Spinal cord (tissue), 10 donors: ENCODE measurements at places on chromosomes 3 and 15.

- no peak for DNase-seq
These were observed 60.9 kb downstream of the MORC1 start for GRCh38 chr3:109057056-109057455.

DNA sequence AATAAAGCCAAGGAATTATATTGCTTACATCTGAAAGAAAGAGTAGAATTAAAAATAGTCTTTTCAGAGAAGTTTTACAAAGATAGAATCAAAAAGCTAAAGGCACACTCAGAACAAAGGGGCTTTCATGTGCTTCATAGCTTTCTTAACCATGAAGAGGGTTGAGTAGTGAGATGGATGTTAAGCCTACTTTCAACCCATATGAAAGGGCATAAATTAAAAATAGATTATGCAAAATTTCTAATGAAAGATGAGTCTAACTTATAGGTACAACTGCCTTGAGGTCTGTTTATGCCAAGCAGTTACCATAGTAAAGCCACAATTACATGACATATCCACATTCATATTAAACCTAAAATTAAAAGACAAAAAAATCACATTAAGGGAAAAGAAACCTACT is 223.3 kb upstream of the ARHGEF26 start:
- DNase-seq: no peak

GRCh38 chr3:102827386-102827785 is 392.6 kb downstream of the ZPLD1 start:
- no peak for DNase-seq

GRCh38 chr3:105661461-105661860 is 207.4 kb downstream of the CBLB start:
- no peak for DNase-seq

DNA sequence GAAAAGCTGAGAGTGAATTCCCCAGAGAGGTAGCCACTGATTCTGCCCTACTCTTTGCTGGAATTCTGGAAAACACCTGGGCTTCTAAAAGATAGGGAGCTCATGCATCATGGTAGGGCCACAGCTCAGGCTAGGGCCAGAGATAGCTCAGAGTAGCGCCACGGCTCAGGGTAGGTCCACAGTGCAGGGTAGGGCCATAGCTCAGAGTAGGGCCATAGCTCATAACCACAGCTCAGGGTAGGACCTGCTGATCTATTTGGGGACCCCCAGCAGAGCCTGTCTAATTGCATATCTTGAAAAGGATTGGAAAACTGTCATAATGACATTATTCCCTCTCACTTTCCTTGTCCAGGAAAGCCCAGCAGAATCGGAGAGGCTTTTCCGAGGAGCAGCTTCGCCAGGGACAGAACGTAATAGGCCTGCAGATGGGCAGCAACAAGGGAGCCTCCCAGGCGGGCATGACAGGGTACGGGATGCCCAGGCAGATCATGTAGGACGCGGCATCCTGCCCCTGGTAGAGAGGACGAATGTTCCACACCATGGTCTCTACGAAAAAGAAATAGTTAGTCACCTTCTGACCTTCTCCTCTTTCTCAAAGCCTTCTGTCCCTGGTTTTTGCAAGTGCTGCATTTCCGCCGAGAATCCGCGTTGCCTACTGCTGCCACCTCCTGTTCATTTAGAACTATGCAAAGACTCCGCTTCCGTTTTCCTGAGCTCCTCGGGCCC is 14.5 kb downstream of the TAGLN3 start:
- DNase-seq: peak; percentile 88

DNA sequence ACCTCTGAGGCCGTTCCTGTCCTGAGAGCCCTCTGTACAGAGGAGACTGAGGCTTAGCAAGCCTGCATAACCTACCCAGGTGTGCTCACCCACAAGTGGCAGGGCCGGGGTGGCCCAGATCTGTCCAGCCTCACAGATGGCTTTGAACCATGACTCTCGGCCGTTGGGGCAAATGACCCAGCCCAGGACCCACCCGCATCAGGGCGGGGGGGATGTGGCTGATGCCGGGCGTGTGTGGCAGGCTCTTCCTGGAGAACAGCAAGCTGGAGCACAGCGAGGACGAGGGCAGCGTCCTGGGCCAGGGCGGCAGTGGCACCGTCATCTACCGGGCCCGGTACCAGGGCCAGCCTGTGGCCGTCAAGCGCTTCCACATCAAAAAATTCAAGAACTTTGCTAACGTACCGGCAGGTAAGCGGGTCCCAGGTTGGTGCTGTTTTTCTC is 133.5 kb downstream of the LRRK1 start:
- no peak for DNase-seq

DNA sequence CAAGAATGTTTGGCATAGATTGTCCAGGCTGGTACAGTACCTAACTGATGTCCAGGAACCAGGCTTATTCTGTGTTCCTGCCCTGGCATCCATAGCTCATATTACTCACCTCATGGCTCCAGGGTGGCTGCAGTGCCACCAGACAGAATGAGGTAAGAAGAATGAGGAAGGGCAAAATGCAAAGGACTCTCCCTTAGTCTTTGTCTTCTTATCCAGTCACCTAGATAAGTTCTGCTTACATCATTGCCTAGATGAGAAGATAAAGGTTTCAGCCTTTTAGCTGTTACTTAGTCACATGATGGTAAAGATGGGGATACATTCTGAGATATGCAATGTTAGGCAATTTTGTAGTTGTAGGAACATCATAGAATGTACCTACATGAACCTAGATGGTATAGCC is 45.8 kb downstream of the CHP1 start:
- no peak for DNase-seq

DNA sequence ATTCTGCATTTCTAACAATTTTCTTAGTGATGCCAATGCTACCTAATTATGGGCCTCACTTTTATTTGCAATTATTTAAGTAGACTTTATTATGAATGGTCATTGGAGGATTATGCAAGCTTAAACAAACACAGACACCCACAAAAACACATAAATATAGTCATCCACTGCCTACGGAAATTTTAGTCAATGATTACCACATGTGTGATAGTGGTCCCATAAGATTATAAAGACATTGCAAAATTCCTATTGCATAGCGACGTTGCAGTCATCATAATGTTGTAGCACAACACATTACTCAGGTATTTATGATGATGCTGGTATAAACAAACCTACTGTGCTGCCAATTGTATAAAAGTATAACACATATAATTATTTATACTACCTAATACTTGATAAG is 247.8 kb upstream of the ALCAM start:
- no peak for DNase-seq

DNA sequence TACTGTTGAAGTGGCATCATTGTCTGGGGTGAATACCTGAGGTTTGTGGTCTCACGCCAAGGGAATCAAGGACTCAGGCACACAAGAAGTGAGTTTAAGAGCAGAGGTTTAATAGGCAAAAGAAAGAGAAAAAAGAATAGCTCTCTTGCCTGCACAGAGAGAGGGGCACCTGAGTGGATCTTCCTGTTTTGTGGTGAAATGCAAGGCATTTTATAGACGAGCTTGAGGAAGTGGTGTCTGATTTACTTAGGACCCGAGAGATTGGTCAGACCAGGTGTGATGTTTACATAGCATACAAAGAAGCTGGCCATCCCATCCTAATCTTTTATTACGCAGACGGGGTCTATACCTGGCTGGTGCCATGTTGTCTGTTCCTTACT is 13.2 kb downstream of the CCR5 start:
- no peak for DNase-seq

- DNase-seq: no peak
These were observed 25.9 kb downstream of the SMAD3 start for GRCh38 chr15:67091071-67091979.

DNA sequence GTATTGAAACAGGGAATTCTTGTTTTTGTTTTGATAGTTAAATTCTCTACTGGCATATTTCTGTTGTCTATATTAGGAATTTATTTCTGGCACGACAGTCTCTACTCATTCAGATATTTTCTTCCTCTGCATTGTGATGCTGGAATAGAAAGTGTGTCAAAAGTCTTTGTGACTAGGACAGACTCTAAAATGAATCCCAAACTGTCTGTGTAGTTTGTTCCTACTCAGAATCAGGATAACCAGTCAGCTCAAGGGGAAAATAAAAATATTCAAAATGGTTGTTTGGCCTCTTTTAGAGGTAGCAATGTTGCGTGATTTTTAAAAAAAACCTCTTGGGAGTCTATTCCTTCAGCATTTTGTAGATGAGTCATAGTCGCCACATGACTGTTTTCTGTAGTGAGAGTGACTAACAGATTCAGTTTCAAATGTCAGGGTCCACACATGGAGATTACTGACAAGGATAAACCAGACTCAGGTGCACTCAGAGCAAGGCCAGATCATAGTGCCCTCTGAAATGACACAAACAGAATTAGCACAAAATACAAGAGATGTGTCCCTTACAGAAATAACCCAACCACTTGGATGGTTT is 13.1 kb downstream of the SLC7A14 start:
- DNase-seq: no peak

- no peak for DNase-seq
These were observed 110.1 kb upstream of the LMOD3 start for GRCh38 chr3:69232482-69232881.

- no peak for DNase-seq
These were observed 36.8 kb downstream of the KLHL6 start for GRCh38 chr3:183518491-183519251.

DNA sequence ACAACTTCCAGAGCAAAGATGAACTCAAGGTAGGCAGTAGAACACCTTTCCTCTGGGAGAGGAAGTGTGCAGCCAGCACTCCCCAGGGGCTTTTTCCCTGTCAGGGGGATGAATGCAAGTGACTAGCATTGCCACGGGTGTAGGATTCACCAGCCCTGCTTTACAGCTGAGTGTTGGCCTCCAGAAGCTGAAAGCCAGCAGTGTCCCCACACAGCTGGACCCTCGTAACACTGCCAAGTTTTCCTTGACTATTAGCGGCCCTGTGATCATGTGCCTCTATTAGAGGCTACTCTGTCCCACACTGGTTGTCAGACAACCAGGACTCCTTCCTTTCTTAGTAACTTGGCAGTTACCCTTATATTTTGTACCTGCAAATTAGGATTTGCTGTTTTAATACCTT is 104.9 kb upstream of the MANF start:
- DNase-seq: peak; percentile 40

GRCh38 chr3:195245531-195245951 is 25.4 kb downstream of the XXYLT1 start:
- no peak for DNase-seq

DNA sequence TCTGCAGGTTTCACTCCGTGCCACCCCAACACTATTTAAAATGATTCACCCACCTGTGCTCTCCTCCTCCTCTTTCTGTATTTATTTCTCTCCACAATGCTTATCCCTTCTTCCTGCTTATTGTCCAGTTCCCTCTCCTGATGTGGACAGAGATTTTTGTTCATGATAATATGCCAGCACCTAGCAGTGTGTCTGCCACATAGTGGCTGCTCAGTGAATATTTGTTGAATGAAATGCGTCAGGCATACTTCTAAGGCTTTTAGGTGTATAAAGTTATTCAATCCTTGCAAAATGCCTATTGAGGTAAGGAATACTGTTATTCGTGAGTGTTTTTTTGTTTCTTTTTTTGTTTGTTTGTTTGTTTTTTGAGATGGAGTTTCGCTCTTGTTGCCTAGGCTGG is 67.5 kb upstream of the MME start:
- DNase-seq: no peak

DNA sequence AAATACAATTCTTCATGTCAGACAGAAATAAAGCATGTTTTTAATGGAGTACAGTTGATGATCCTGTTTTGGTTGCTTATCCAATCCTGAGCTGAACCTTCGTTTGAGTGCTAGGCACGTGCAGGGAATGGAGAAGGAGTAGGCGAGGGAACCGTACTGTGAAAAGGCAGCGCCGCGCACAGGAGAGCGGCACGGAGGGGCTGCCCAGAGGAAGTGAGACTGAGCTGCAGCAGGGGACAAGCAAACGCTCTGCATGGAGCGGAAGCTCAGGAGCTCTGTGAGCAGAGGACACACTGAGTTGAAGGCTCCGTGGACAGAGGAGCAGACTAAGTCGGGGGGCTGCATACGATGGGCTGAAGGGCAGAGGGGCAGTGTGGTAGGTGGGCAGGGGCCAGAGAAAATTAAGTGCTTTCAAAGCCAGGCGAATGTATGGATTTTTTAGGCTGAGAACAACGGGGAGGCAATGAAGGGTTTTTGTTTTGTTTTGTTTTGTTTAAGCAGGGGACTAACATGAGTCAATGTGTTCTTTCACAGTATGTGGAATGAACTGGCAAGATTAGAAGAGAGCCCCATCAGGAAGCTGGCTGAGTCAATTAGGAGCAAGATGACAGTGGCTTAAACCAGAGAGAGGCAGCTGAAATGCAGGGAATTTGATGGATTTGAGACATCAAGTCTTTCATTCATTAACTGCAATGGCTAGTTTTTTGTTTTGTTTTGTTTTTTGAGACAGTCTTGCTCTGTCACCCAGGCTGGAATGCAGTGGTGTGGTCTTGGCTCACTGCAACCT is 23.8 kb upstream of the TM2D3 start:
- DNase-seq: peak; percentile 4

DNA sequence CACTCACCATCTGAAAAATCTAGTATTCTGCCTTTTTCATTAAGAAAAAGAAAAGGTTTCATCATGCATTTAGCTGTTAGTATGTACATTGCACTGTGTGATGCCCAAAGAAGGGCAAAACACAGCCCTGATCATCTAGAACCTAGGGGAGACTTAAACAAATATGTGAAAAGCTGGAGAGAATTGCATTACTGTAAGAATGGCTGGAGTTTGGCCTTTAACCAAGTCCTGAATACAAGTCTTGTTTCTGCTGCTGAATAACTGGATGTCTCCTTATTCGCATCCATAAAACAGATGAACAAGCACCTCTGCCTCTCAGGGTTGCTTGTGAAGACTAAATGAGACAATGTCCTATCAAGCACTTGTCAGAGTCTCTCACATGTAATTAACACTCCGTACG is 233.4 kb upstream of the LRTM1 start:
- DNase-seq: no peak

- DNase-seq: no peak
These were observed 19.4 kb upstream of the UBE2E2 start for GRCh38 chr3:23183731-23184130.

DNA sequence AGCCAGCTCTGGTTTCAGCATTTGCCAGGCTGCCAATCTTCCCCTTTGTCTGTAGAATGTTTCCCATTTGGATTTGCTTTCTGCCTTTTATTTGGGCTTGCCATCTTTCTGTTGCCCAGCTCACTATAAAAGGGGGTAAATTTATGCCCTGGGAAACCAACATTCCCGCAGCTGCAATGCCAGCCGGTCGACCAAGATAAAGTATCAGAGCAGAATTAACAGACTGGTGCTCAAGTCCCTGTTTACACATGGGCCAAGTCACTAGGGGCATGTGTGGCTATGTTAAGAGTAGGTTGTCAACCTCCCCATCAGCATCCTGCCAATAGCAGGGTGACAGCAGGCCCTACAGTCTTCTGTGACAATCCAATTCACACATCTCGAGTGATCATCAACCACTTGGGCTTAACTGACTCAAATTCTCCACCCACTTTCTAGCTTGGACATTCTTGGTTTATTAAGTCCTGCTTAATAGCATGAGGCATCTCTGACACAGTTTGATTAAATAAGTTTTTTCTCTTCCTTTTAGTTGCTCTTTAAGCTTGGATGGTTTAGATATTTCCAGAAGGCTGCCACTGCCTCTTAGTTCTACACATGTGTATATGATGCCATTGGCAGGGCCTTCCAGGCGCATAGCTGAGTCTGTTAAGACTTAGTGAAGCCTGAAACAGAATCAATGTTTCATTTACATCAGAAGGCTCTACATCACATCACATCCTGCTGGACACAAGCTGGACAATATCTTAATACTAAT is 24.1 kb upstream of the VEPH1 start:
- no peak for DNase-seq
